Stimulated activated CD4-positive, alpha-beta T cell treated with anti-CD3 and anti-CD28 coated beads, TNF-alpha, amount 100 ng/mL, for 4 hours (primary cell): ENCODE measurements at places on chromosomes 7 and 10.

DNA sequence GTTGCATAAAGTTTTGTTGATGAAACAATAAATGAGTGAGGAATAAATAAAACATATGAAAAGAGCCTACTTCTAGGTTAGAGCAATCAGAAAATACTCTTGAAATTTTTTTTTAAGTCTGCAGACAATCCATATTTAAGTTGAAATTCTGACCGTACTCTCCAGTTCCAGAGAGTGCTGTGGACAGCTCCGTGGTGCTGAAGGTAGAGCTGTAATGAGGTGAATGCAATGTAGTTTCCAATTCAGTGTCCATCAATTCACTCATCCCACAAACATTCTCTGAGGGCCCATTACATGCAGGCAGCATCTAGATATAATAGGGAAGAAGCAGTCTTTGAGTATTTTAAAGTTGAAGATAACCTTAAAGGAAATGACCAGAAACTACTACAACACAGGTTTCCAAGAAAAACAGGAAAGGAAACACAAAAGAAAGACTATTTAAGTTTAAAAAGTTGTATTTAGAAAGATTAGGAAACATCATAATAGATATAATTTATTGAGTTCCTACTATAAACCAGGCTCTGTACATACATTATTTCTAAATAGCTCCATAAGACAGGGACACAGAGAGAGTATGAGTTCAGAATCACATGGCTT is 44.0 kb upstream of the CRTAC1 start:
- no peak for DNase-seq

GRCh38 chr7:122790132-122790531 is 87.4 kb upstream of the RNF148 start:
- DNase-seq: no peak

- no peak for DNase-seq
Observed at GRCh38 chr7:252981-253380, 37.0 kb upstream of the FOXL3 start.

GRCh38 chr10:29021591-29021990 is 267.3 kb upstream of the LYZL1 start:
- DNase-seq: no peak

DNA sequence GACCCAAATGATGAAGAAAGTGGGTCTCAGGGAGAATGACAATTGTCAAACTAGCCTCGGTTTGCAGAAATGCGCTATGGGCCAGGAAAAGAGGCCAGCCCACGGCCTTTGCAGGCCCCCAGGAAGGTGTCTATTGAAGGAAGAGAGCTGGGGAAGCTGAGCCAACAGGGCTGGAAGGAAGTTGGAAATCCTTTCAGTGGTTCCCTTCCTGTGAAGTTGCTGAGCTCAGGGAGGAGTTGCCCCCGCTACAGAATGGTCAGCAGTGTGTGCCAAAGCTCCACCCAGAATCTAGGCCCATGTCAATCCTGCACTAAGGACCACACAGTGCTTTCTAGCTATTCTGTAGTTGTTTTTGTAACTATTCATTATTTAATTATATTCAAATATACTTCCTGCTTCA is 91.6 kb upstream of the ANLN start:
- no peak for DNase-seq

- no peak for DNase-seq
Observed at GRCh38 chr7:105438254-105438653, 49.5 kb upstream of the SRPK2 start.

- no peak for DNase-seq
Observed at GRCh38 chr7:3835109-3835508, 534.1 kb downstream of the SDK1 start.

DNA sequence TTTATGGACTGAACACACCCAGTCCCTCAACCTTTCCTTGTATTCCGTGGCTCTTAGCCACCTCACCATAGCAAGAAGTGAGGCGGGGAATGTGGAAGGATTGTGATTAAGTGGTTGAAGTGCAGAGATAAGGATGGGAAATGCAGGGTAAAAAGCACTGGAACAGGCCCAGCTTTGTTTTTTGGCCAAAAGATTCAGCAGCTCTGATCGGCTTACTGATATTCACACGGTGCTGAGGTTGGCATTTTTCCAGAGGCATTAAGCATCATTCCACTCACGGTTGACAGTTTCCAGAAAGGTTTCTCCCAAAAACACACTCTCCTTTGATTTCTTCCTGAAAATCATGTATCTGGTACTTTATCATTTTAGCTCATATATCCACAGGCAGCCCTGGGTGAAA is 544.2 kb downstream of the CNTNAP2 start:
- DNase-seq: no peak

DNA sequence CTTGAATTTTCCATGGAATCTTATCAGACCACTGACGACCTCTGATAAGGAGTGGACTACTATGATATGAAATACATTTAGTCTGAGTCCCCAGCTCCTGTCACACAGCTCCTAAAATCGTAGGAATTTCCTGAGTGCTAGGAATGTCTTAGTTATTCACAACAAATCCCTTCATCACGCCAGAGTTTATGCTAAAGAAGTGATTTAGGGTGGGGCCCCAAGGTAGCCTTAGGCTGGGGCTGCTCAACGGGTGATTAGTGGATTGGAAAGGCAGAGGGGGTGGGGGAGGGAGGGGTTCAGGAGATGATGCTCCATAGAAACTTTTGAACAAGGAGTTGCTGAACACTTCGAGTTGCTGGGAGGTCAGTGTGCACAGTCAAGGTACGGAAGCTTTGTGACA is 7.0 kb upstream of the TET1 start:
- DNase-seq: no peak

- DNase-seq: no peak
Observed at GRCh38 chr10:10530313-10530712, 487.4 kb upstream of the CELF2 start.

DNA sequence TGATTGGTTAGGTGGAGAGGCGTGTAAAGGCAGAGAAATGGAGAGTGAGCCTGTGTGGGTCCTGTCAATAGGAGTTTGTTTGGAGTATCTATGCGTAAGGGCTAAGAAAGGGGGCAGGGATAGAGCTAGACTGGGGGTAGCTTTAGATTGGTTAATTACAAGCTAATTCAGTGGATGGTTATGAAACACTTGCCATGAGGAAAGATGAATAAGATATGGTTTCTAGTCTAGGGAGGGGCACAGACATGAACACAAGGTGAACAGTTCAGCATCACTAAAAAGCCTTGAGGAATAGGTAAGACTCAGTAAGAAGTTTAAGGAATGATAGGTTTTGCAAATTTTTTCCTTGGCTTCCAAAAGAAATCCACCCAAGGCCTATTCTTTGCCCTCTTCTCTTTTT is 50.6 kb downstream of the PLPP4 start:
- no peak for DNase-seq

DNA sequence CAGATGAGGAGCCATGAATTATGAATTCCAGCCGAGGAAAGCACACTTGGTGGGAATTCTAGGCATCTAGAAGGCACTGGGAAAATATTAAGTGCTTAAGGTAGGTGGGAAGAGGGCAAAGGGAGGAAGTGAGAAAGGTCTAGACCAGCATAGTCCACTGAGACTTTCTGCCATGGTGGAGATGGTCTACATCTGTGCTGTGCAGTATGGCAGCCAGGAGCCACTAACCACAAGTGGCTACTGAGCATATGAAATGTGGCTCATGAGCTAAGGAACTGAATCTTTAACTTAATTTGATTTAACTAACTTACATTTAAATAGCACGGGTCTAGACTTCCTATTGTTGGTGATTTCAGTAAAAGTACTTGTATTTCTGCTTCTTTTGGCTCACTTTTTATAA is 82.5 kb upstream of the SEM1 start:
- no peak for DNase-seq

- DNase-seq: no peak
Observed at GRCh38 chr7:107104801-107105200, 60.3 kb downstream of the PRKAR2B start.

- no peak for DNase-seq
Observed at GRCh38 chr7:41425926-41426325, 277.0 kb downstream of the INHBA start.

GRCh38 chr7:70131817-70132216 is 533.5 kb downstream of the AUTS2 start:
- no peak for DNase-seq

GRCh38 chr10:121624836-121625486 is 26.7 kb upstream of the FGFR2 start:
- no peak for DNase-seq

DNA sequence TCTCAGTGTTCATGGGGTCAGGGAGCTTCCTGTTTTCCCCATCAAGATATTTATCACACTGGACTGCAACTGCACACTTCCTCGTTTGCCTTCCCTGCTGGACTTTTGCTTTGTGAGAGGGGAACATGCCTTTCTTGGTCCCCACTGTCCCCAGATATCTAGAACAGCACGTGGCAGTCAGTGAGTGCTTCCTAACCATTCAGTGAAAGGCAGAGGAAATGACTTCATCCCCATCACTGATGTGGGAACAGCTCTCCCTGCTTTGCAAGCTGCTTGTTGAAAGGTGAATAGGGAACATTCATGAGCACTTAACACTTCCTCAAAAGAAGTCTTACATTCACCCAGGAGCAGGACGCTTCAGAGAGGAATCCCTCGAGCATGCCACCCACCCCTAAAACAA is 135.4 kb downstream of the MYOF start:
- DNase-seq: no peak

DNA sequence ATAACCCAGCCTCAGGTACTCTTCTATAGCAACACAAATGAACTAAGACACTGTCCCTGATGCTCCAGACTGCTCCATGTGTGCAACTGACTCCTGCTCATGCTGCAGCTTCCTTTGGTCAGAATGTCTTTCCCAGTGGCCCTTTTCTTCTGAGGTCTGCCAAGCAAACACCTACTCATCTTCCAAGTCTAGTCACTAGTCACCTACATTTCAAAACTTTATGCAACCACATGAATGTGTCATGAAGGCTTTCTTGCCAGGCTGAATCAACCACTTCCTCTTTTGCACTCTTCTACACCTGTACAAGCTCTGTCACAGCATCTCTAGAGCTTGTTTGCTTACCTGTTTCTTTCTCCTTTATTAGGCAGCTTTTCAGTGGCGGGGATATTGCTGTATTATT is 75.8 kb downstream of the LSMEM1 start:
- DNase-seq: no peak

DNA sequence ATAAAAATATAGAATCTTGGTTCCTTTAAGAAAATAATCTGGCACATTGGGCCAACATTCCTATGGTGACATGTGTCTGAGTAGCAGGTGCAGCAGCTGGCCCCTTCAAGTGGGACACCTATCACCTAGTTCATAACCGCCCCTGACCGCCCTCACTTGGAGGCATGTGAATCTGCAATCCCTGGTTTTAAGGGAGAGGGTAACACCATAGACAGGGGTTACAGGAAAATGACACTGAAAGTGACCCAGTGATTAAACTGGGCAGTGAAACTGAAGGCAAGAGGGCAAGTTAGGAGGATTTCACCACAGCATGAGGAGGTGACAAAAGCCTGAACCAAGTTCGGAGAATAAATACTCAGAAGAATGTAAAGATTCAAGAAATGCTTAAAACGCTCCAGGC is 1.1 kb downstream of the RSU1 start:
- no peak for DNase-seq

GRCh38 chr7:151060416-151061212 is 1.2 kb downstream of the SLC4A2 start:
- DNase-seq: no peak

DNA sequence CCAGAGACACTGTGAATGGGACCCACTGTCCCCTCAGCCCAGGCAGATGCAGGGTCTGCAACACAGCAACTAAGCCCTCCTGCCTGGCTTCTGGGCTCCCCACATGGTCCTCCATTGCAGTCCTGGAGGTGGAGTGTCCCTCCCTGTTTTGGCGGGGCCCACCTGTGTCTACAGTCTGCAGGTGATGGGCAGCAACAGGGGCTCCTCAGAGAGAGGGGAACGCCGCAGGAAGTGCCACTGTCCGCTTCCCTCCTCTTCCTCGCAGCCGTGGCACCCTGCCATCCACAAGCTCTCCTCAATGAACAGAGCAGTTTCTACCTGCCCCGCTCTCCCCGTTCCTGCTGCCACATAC is 9.3 kb downstream of the CAMK2G start:
- no peak for DNase-seq

DNA sequence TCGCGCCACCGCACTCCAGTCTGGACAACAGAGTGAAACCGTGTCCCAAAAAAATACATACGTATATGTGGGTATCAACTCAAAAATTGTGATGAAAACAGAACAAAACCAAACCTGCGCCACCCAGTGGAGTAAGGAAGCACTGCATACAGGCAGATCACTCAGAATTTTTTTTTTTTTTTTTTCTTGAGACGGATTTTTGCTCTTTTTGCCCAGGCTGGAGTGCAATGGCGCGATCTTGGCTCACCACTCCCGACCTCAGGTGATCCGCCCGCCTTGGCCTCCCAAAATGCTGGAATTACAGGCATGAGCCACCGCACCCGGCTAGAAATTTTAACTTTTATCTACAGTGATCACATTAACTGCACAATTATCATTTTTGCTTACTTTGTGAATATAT is 9.1 kb upstream of the TMEM236 start:
- peak; percentile 40 for DNase-seq

DNA sequence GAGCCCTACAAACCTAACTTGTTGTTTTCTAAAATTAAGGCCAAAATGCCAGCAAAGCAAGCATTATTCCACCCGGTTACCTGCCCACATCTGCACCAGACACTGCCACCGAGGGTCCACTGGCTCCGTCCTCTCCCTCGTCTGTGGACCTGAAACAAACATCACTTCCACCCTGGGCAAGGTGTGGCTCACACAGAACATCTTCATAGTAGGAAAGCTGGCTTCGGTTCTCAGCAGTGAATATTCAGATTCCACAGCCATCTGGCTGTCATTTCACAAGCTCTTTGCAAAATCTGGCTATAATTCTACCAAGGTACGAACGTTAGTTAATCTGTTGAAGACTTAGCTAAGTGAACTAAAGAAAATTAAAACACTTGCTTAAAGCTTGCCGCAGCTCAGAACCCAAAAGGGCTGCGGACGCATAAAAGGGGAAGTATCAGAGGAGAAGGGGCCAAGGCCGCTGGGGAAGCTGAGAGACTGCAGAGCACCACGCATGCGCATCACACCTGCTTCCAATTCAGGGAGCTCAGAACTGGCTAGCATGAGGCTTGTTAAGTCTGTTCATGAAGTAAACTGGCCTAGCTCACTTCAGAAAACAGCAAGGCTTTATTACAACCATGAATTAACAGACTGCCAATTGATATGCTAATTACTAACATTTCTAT is 46.1 kb downstream of the PTPRN2 start:
- no peak for DNase-seq

DNA sequence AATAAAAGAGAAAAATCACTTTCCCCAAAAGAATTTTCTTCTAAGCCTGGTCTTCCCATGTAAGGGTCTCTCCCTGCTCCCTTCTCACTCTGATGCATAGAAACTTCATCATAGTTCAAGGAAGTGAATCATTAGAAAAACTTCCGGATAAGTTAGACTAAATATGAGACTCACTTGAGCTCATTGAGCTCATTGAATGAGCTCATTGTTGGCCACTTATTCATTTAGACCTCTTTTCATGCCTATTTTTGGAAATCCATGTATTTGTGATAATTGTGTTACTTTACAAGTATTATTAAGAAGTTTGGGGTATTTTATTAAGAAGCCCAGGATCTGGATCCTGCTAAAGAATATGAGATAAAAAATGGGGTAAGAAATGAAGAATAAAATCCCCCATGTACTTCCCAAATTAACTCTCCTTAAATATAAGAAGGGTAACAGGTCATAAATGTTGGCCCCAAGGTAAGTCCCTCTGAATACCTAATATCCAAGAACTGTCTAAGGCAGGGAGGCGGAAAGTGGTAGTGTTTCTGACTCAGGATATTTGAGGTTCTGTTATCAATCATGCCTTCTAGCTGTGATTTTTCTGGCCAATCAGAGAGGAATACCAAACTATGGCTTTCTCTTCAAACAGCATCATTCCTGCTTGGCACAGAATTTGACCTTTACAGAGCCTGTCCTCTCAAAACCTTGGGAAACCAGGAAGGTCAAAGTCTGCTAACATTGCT is 236.5 kb upstream of the PTN start:
- no peak for DNase-seq

GRCh38 chr10:3773460-3774017 is 11.5 kb downstream of the KLF6 start:
- DNase-seq: no peak
